ENCODE measurements at places on chromosomes 7 and 10.

GRCh38 chr10:59227136-59227673, 50.8 kb downstream of the PHYHIPL start:
- no peak for DNase-seq

- DNase-seq, result no peak
These were observed 214.6 kb upstream of the ZNF32 start for GRCh38 chr10:43863270-43863669.

GRCh38 chr10:14180911-14181566, 149.7 kb downstream of the FRMD4A start:
- DNase-seq, result no peak

- no peak for DNase-seq
These were observed 347.4 kb downstream of the RPS24 start for GRCh38 chr10:78381107-78381506.

GRCh38 chr7:11985376-11985775, 153.4 kb upstream of the THSD7A start:
- DNase-seq, result no peak

GRCh38 chr7:150879345-150879744, 27.0 kb downstream of the AOC1 start:
- DNase-seq, result no peak

DNA sequence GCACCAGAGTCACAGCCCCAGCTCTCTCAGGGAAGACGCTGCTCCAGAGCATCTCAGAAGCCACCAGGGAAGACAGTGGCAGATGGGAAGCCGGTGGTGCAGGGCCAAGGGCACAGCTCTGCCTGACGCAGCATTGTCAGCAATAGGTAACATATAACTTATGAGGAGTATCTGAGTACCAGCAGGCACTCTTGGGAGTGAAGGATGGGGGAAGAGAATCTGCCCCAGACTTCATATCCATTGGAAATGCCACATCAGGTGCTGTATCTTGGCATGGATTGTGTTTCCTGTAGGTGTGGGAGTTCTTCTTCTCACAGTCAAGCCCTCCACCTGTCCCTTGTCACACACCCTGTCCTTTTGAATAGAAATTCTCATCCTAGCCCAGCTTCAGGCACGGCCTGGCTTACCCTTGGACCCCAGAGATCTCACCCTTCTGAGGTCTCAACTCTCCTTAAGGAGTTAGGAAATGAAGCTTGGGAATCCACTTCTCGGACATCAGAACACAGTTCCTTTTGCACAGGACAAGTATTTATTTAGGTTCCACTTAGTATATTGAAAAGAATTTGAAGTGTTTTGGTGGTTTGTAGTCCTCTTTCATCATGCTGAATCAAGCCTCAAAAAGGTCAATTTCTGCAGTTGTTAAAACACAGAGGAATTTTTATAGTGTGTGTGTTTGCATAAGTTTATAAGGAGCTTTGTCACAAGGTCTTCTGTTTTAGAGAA, 9.9 kb downstream of the EPDR1 start:
- no peak for DNase-seq

GRCh38 chr10:3666525-3667302, 118.3 kb downstream of the KLF6 start:
- no peak for DNase-seq
